ENCODE measurements at places on chromosomes 11 and 22.

DNA sequence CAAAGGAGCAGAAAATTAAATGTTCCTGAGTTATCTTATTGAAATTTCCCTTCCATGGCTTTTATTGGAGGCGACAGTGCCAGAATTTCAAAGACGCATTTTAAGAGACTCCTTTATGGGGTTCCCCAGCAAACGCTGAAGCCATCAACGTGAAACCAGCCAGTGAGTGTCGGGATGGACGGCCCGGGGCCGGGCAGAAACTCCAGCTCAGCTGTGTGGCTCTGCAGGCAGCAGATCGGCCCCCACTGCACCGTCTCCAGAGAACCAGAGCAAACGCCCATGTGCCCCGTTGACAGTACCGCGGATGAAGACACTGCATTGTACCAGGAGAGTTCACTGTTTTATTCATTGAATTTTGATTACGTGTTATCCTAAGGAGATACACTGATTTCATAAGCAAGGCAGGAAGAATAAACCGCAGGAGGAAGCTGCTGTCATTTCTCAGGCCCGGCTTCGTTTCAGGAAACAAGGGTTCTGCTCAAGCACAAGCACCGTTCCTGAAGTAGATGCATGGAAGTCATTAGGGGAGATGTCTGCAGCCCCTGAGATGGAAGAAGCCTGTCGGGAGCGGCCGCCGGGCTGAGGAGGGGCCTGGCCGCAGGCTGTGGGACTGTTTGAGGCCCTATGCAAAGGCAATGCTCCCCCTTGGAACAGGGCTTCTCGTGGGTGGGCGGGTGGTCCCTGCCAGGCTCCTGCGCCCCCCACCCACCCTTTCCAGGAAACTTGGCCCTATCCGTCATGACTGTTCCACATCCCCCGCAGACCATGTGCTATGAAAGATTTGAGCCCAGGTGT is 639.7 kb downstream of the TBC1D22A start:
- DNase-seq, result no peak

- no peak for DNase-seq
Measured at GRCh38 chr11:126436209-126436755, 80.8 kb downstream of the ST3GAL4 start.

- DNase-seq, result no peak
Measured at GRCh38 chr11:46630237-46630636, 12.9 kb downstream of the ATG13 start.

- no peak for DNase-seq
Measured at GRCh38 chr11:115889712-115890111, 385.5 kb upstream of the CADM1 start.

DNA sequence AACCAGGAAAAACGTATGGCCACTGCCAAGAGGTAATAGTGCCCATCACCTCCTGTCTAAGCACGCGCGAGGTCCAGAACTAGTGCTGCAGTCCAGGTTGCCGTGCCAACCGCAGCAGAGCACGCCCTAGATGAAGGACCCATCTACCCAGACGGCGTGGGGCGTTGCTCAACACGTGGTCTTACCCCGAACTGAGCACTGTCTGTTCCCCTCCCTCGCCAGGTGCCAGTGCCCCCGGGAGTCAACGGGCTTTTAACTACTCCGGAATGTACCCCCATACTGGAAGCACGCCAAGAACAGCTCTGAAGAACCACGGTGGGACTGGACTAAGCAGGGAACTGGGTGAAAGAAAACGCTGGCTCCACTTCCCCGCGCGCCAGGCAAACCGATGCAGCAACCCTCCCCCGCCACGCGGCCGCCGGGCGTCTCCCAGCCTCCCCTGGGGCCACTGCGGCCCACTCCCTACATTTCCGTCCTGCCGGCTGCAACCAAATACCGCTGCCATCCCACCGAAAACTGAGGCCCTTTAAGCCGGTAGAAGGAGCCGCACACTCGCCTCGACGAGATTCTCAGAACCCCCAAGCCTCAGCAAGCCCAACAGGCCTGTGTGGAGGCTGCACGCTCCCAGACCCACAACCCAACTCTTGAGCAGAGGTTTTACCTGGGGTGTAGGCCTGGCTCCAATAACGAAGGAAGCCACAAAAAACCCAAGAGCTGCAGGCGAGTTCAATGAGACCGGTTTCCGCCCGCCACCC is at the start of gene HSPA8:
HSPA8 (minus strand) TSS at position 734 of the 755 bp plus-strand sequence. CDS start 812 bp downstream, outside the sequence.
- no peak for DNase-seq

- DNase-seq, result no peak
Measured at GRCh38 chr11:100011697-100012096, 675.4 kb upstream of the ARHGAP42 start.

GRCh38 chr11:37484298-37484697 is 886.3 kb upstream of the RAG2 start:
- DNase-seq, result no peak

- DNase-seq, result no peak
Measured at GRCh38 chr22:28129319-28129962, 210.4 kb upstream of the PITPNB start.

DNA sequence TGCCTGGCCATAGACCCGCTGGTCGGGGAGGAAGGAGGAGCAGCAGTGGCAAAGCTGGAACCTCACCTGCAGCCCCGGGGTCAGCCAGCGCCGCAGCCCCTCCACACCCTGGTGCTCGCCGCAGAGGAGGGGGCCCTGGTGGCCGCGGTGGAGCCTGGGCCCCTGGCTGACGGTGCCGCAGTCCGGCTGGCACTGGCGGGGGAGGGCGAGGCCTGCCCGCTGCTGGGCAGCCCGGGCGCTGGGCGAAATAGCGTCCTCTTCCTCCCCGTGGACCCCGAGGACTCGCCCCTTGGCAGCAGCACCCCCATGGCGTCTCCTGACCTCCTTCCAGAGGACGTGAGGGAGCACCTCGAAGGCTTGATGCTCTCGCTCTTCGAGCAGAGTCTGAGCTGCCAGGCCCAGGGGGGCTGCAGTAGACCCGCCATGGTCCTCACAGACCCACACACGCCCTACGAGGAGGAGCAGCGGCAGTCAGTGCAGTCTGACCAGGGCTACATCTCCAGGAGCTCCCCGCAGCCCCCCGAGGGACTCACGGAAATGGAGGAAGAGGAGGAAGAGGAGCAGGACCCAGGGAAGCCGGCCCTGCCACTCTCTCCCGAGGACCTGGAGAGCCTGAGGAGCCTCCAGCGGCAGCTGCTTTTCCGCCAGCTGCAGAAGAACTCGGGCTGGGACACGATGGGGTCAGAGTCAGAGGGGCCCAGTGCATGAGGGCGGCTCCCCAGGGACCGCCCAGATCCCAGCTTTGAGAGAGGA is 11.9 kb downstream of the TMEM121B start:
- no peak for DNase-seq

- DNase-seq, result no peak
Measured at GRCh38 chr11:41010361-41011050, 448.9 kb downstream of the LRRC4C start.

DNA sequence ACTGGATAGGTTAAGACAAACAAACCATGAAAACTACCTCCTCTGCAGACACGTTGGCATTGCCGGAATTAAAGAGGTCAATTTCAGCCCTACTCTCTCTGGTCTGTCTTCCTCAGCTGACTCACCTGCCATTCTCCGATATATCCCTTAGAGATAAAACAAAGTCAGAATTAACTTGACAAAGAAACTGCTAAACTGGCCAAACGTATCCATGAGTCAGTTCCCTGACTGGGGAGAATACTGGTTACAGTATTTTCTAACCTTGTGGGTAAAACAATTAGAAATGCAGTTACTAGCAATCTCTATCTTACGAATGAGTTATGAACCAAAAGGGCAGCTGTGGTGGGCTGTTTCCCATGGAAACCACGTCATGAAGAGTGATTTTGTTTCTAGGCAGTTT is 96.2 kb downstream of the RDX start:
- DNase-seq, result no peak

- DNase-seq, result no peak
Measured at GRCh38 chr22:44304911-44305310, 7.8 kb downstream of the SHISAL1 start.

- no peak for DNase-seq
Measured at GRCh38 chr22:41334215-41334614, 32.9 kb downstream of the ZC3H7B start.

- DNase-seq, result no peak
Measured at GRCh38 chr11:45993531-45994001, 71.1 kb downstream of the LARGE2 start.

- DNase-seq, result no peak
Measured at GRCh38 chr22:38518620-38519019, 12.5 kb upstream of the DDX17 start.

GRCh38 chr11:46437122-46437689 is 45.6 kb upstream of the CHRM4 start:
- no peak for DNase-seq

DNA sequence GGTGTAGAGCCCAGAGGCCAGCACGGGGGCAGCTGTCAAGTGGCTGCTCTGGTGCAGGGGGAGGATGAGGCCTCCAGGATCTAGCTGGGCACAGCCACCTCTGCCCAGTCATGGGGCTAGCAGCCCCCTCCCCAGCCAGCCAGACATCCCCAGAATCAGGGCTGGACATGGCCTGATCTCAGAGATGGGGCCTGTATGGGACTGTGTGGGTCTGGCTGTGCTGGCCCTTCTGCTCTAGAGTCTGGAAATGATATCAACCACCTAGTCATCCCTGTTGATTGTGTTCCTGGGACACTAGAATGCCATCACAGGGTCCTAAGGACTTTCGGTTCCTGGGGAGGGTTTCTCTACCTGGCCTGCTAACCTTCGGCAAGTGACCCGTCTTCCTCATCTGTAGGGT is 2.8 kb downstream of the FLRT1 start:
- no peak for DNase-seq

DNA sequence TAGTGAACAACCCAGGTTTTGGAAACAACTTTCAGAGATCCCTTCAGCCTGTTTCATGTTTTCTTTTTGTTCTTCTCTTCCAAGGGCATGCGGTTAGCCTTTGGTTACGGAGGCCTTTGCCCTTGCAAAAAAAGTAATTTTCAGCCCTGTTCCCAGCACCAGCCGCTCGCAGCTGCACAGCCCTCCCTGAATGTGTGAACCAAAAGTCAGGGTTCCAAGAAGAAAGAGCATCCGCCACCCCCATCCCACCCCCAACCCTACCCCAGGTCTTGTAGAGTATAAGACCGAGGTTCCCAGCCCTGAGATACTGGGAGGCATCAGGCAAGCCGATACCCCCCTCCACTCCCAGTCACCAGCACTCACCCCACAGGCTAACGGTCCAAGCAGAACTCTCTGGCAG is 56.4 kb downstream of the IGLL1 start:
- no peak for DNase-seq

DNA sequence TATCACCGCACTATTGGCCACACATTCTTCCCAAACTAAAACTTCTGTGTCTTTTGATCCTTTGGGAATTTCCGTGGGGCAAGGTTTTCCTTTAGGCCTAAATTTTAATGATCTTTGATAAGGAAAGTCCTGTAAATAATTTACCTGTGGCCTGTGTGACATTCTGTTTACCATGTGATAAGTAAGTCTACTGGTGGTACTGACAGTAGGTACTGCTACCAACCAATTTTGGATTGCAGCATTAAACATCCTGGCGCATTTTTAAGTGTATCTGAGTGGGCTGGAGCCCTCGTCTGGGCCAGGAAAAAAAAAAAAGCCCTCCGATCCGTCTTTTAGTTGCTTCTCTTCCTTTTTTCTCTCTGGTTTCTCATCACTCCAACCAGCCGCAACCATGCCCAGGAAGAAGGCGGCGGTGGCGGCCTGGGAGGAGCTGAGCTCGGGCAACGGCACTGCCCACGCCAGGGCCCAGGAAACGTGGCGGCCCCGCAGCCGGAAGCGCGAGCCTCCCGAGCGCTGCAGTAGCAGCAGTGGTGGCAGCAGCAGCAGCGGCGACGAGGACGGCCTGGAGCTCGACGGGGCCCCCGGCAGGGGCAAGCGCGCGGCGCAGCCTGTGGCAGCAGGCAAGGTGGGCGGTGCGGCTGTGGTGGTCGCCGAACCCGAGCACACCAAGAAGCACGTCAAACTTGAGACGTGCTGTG is 33.6 kb downstream of the ASRGL1 start:
- DNase-seq, result no peak

DNA sequence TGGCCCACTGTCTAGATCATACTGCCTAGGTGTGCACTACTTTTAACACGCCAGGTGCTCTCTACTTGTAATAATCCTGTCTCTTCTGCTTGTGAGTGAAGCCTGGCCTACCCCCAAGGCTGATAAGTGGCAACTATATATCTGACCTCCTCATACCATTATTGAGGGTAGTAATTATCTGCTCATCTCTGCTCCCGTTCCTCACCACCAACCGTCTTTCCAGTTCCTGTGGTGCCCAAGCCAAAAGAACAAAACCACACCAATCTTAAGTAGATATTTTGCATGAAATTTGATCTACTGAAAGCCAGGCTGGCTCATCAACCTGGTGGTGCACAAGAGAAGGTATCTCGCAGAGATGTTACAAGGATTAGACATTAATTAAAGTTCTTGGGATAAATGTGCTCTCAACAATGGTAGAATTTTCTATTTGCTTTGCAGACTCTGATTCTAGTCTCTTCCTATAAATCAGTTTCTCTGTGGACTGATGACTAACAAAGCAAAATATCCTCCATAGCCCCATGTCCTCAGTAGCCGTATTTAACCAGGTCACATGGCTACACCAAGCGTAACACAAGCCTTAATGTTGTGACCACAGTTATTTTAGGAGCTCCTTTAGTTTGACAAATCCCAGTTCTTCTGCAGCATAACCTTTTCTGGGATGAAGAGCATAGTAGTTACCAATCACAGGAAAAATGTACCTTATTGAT is 267.2 kb downstream of the NTM start:
- no peak for DNase-seq

GRCh38 chr11:70700453-70700852 is 302.1 kb downstream of the CTTN start:
- DNase-seq, result no peak

GRCh38 chr11:106998916-106999188 is 19.4 kb downstream of the GUCY1A2 start:
- no peak for DNase-seq

DNA sequence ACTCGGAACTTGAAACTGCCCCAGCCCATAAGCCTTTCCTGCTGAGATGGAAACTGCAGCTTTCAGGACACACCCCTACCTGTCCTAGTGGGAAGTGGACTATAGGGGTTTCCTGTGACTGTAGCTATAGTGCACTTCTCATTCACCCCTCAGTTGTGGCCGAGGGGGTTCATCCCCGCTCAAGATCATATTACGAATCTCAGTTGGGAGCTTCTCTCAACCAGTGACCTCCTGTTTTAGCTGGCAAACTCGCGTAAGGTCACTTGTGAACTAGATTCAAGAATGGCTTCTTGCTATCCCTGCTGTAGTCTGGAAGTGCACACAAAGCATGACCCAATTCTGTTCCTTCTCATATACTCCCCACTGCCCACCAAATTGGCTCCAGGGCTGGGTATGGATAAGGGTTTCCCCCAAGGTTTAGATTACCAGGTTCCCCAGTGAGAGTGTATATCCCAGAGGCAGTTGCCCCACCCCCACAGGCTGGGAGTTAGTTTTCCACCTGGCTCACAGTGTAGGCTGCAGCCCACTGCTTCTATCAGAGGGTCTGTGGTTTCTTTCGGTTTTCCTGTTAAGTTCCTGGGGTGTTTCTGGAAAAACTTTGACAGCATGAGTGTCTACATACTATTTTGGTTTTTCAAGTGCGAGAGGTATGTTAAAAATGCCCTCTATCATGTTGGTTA is 812.9 kb downstream of the JRKL start:
- no peak for DNase-seq

- no peak for DNase-seq
Measured at GRCh38 chr22:31488346-31488883, 1.2 kb downstream of the EIF4ENIF1 start.
